ENCODE measurements at places on chromosomes 12 and 14.

DNA sequence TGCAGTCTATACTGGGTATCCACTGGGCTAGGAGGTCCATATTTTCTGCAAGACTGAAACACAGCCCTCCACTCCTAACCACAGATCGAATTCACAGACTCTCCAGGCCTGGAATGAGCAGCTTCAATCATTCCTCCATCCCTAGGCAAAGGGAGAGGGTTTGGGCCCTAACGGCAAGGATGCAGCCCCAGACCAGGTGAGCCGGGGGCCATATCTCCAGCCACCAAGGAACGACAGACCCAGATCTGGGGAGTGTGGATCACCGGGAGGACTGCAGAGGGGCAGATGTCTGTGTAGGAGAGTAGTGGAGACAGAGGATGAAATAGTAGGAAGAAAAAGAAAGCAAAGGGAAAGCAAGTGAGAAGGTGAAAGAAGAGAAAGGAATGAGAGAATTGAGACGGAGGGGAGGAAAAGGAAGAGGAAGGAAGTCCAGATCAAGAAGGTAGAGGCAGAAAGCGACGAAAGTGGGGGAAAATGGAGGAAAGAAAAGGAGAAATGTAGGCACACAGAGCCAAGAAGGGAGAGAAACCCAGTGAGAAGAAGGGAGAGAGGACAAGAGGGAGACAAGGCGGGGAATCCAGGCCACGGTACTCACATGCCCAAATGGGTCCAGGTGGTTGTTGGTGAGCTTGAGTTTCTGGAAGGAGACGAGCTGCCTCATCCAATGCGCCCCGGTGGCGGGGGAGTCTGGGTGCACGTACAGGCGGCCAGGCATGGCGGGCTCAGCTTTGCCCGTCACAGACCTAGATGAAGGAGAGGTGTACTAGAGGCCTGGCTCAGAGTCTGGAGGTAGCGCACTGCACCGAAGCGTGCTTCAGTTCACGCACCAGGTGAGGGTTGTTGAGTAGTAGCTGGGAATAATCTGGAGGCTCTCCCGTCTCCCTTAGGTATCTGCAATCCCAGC lies 7.7 kb downstream of the TBX5 start:
- no peak for DNase-seq

GRCh38 chr14:54902143-54902520 lies 494 bp downstream of the GCH1 start:
- peak; percentile 54 for DNase-seq

DNA sequence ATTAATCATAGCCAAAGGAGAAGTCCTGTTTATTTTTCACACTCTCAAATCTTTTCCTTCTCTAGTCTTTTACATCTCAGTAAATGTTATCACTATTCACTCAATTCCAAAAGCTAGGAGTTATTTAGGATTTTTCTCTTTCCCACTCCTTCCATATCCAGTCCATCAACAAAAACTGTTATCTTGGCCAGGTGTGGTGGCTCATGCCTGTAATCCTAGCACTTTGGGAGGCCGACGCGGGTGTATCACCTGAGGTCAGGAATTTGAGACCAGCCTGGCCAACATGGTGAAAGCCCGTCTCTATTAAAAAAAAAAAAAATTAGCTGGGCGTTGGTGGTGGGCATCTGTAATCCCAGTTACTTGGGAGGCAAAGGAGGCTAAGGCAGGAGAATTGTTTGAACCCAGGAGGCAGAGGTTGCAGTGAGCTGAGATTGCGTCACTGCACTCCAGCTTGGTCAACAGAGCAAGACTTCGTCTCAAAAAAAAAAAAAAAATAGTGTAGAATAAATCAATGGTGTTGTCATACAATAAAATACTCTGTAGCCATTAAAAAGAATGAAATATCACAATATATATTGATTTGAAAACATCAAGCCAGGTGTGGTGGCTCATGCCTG lies 46.6 kb upstream of the FOXJ2 start:
- DNase-seq = no peak

GRCh38 chr12:75994069-75994740 lies 37.4 kb downstream of the PHLDA1 start:
- no peak for DNase-seq

DNA sequence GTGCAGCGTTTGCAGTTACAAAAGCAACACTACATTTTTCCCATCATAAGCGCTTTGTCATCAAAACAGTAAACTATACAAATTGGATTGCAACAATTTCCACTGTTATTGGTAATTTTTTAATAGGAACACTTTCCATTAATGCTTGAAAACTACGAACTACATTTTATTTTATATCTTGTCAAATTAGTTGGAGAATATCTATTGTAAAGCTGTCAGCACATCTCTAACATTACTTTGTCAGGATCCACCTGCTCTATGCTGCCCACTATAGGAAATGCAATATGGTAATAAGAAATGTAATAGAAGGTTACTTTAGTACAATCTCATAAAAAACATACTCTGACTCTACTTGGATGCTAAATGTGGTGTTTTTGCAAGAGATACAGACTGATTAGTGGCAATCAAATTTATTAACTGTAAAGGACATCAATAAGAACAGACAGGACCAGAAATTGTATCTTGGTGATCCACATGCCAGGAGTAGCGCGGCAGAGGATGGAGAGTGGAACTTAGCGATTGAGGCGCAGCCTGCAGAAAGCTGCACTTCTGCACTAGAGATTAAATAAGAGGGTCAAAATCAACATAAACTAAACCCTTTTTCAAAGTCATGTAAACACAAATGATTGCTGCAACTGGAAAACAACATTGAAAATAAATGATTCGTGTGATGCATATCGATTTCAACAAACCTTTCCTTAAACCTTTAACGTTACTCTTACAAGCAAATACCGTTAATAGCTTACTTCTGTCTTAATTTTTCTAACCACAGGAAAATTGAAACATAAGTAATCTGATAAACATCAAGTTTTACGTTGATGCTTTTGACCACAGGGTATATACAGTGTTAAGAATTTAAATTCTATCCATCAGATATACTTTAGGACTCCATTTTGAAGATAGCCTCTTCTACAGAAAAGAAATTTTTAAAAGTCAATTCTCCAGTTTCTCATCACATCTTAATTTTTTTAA lies 3.6 kb upstream of the ARID2 start:
- DNase-seq = no peak

DNA sequence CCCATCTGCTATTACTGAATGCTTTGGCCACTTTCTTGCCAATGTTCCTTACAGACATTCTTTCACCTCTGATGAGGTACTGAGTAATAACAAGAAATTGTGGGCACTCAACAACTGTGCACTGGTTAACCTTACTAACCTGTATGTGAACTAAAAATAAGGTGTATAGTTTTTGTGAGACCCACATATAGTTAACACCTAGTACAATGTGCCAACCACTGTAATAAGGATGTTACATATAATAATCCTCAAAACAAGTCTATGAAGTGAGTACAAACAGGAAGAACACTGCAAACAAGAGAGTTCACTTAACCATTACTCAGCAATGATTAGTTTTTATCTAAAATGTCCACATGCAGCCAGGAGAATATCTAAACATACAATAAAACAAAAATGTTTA lies 4.5 kb downstream of the DDHD1 start:
- DNase-seq = no peak

- no peak for DNase-seq
Measured at GRCh38 chr12:12327802-12328201, 22.2 kb downstream of the MANSC1 start.

- DNase-seq = no peak
Measured at GRCh38 chr14:40525314-40525713, 1081.4 kb upstream of the LRFN5 start.

DNA sequence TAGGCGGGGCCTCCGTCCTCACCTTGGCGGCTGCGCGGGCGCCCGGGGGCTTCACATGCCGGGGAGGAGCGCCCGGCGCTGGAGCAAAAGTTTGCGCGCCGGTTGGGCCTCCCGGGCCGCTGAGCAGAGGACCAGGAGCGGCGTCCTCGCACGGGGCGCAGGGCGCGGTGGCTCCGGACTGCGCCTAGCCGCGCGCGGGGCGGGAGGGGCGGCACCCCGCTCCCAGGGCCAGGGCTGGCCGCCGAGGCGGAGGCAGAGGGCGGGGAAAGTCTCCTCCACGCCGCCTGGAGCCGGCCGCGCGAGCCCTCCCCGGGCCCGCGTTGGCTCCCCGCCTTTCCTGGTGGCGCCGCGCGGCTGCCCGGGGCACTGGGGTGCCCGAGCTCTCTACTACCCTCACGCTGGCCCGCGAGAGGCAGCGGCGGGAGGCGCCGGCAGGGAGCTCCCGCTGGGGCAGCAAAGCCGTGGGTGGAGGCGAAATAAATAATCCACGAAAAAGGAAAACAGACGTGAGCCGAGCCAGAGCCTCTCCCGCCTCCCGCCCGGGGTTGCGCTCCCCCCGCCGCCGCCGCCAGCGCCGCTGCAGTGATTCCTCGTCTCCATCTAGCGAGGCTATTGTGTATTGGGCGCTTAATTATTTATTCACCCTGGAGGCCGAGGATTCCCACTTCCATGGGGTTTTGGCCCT lies 400 bp upstream of the PRIMA1 start:
- DNase-seq = no peak

DNA sequence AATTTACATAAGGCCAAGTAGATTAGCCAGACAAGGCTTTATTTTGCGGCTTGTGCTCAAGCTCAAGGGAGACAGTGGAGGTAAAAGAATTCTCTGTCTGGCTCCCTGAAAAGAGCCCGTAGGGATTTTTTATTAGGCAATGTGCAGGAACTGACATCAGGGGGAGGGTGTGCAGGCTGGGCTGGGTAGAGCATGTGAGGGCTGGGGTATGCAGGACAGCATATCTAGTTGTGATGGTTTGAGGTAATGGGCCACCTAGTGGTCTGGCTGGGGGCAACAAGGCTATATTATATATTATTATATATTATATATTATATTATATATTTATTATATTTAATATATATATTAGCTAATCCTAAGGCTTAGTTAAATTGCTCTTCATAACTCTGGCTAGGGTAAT lies 102.1 kb downstream of the TMEM117 start:
- DNase-seq = no peak

DNA sequence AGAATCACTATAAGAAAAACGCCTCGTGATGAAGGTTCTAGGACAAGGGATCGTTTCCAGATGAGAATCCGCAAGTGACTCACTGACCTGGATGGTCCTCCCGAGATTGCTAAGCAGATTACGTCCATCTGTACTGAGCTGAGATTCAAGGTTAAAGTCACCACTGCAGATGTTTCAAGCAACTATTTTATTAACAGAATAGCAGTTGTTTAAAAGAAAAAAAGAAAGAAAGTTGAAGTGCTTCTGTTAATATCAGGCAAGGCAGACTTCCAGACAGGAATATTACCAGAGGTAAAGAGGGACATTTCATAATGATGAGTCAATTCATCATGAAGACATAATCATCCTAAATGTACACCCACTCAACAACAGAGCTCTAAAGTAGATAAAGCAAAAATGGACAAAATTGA lies 17.9 kb downstream of the PXN start:
- DNase-seq = no peak

GRCh38 chr12:62604871-62605270 lies 138.2 kb downstream of the MON2 start:
- no peak for DNase-seq

- DNase-seq = no peak
Measured at GRCh38 chr12:119501052-119501451, 92.5 kb upstream of the TMEM233 start.

DNA sequence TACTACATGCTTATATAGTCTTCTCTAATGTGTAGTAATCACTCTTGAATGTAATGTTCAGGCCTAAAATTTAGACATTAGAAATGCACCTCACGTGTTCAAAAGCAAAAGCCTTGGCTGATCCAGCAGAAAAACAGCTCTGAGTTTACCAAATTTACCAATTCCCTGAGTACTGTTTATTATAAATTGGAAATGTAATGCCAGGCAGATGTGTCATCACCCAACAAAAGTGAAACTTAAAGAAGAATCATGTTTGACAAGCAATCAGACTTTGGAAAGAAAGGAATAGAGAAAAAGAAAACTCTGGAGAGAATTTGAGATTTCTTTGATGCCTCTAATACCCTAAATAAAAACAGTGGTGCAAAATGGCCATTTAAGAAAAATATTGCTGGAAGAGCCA lies 26.5 kb upstream of the STRAP start:
- DNase-seq = no peak

DNA sequence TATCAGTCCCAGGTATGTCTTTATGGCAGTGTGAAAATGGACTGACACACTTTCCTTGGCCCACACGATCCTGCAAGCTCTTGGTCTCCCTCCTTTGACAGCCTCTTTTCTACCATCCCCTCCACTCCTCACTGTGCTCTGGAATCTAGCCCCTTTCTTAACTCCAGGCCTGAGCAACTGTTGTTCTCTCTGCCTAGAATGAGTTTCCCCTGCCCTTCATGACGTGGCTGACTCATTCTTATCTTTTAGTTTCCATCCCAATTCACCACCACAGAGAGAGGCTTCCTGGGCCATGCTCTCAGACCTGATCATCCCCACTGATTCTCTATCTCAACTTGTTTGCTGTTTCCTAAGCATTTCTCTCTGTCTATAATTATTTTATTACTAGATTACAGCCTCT lies 157.4 kb upstream of the HMGA2 start:
- no peak for DNase-seq

DNA sequence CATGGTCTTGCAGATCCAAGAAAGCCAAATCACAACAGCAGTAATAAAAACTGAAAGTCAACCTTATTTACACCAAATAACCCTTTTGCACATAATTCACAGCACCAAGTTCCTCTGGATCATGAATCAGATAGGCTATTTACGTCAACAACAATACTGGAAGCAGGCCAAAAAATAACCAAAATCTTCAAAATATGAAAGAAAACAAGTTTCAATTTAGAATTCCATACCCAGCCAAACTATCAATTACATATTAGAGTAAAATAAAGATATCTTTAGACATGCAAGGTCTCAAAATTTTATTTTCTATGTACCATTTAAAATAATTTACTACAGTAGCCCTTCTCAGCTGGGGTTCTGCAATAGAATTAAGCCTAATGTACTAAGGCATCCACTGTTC lies 76.7 kb upstream of the BBS10 start:
- no peak for DNase-seq

GRCh38 chr12:1289371-1290155 lies 298.5 kb downstream of the ERC1 start:
- no peak for DNase-seq

- DNase-seq = no peak
Measured at GRCh38 chr12:47370421-47370820, 290.7 kb upstream of the AMIGO2 start.

DNA sequence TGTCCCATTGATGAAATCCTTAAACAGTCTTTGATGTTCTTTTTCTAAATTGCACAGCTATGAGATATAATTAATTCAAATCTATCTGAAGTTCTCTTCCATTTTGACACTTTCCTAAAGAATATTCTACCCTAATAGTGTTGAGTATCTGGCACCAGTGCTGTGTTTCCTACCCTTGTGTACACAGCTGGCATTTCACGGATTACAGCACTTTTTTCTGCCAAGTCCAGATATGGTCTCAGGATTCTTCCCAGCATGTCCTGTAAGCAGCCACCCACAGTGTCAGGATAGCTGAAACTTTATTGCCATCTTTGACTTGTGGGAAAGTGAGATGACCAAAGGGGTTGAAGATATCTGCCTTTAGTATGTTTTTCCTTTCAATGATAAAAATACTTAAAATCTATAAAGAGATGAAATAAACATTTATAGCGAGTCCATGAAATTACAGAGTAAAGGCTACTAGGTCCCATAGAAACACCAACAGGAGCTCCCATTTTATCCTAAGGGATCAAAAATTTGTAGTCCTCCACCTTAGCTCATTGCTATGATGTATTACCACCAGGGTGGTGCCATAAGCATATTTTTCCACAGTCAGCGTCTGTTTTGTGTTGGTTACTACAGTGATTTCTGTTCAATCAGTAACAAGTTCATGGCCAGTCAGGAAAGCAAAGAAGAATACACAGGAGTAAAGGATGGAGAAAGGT lies 96.7 kb downstream of the TRHDE start:
- DNase-seq = no peak

GRCh38 chr14:91289464-91289863 lies 45.0 kb upstream of the GPR68 start:
- DNase-seq = no peak
